Keratinocyte (primary cell): ENCODE measurements at places on chromosomes 2 and 18. TPM values are rescaled to one million over a fixed set of nuclear protein-coding genes. Genes with fewer than 3 reads are reported as not detected.

DNA sequence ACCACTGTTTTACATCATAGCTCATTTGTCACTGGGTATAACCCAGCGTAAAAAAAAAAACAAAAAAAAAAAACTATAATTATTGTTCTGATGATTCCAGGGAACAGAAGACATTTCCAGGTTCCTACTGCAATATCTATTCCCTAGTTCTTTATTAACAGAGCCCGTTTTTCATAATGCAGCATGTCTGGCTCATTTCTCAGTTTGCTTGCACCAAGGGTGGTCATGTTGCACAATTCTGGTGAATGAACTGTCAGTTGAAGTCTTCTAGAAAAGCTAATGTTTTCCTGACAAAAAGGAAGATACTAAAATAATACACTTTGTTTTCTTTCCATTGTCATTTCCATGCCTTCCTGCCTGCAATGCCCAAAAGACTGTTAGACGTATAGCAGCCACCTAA, 180.1 kb downstream of the RDH14 start:
- H3K27me3 ChIP-seq, result no peaks in the 10 kb centered on the region
- no peak for DNase-seq
- H3K4me3 ChIP-seq, result no peak overlapping the region

GRCh38 chr2:216992056-216992675, 132.3 kb upstream of the TNP1 start:
- peaks cover 20% of the 10 kb centered on the region for H3K27me3 ChIP-seq
- H3K27ac ChIP-seq, result no peak overlapping the region
- DNase-seq, result no peak
- no peak overlapping the region for H3K4me3 ChIP-seq
- no peaks in the 10 kb centered on the region for H3K36me3 ChIP-seq

DNA sequence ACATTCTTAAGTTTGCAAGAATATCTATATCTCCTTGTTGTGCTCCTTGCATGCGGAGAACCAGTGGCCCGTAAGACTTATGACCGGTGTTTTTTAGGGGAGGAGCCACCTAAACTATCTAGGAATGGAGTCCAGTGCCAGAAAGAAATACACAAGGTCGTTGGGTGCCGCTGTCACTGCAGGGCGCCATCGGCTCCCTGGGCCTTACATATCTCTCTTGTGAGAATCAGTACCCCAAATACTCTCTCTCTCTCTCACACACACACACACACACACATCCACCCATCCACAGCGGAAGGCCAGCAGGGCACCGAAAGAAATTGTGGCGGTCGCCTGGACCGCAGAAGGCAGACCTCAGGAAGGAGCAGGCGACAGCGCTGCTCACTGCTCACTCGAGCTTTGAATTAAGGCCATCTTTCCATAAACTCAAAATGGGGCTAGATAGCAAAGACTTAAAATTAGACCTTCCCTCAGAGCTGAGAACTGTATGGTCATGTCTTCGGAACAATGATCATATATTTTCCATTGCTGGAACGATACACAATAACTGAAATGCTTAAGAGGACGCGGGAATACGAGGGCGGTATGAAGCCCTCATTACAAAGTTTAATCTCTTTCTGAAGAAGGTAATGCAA, 10.4 kb downstream of the NR4A2 start:
- H3K27ac ChIP-seq, result no peak overlapping the region
- H3K27me3 ChIP-seq, result peaks cover 42% of the 10 kb centered on the region
- H3K36me3 ChIP-seq, result no peaks in the 10 kb centered on the region
- peaks cover 9% of the 10 kb centered on the region for H3K4me1 ChIP-seq

GRCh38 chr2:68860111-68860510, 11.1 kb downstream of the BMP10 start:
- H3K36me3 ChIP-seq, result no peaks in the 10 kb centered on the region
- no peak overlapping the region for H3K27ac ChIP-seq
- no peaks in the 10 kb centered on the region for H3K27me3 ChIP-seq
- no peak overlapping the region for H3K4me3 ChIP-seq
- no peaks in the 10 kb centered on the region for H3K4me1 ChIP-seq

The SERPINB5 gene
- 473 to 1,046 TPM (median 833 TPM) in 3 replicates for polyA plus RNA-seq

- no peak overlapping the region for H3K27ac ChIP-seq
- no peak for DNase-seq
- H3K4me1 ChIP-seq, result peaks cover 10% of the 10 kb centered on the region
- H3K4me3 ChIP-seq, result no peak overlapping the region
Measured at GRCh38 chr2:182870227-182870626, 3.8 kb upstream of the FRZB start.

The GAREM1 gene
- polyA plus RNA-seq, result 2.8 to 3.8 TPM (median 3.6 TPM) in 3 replicates

The MC4R gene
- 0.03 TPM in 1 of 3 replicates, not detected in the others for polyA plus RNA-seq

DNA sequence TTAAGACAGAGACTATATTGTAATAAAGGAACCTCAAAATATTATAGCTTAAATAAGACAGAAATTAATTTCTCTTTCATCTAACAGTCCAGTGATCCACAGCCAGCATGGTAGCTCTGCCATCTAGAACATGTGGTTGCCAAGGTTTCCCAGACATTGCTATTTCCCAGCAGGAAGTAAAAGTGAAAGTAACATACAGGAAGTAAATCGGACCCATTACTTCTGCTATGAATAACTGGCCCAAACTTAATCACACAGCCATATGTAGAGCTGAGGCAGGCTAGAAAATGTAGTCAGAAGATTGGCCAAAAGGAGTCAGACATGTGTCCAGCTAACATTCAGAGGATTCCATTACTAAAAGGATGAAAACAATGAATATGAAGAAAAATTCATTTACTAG, 71.0 kb downstream of the NOL4 start:
- no peaks in the 10 kb centered on the region for H3K4me1 ChIP-seq
- H3K27me3 ChIP-seq, result peaks cover 1% of the 10 kb centered on the region
- no peak for DNase-seq
- H3K27ac ChIP-seq, result no peak overlapping the region

DNA sequence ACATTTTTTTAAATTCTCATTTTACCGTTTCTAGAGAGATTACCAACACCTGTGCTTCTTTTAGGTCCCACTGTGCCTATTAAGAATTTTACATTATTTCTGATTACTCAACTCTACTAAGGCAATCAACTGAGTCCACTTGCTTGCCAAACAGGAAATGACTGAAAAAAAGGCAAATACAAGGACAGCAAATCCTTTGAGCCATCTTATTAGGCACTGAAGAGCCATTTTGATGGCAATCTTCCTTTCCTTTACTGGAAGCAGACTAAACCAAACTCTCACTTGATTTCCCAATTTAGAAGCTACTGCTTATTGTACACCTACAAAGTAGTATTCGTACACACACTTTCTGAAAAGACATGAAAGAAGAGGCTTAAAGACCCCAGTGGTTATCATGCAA, 121.4 kb upstream of the COL3A1 start:
- H3K4me1 ChIP-seq, result no peaks in the 10 kb centered on the region
- no peak overlapping the region for H3K4me3 ChIP-seq
- no peak for DNase-seq
- H3K27ac ChIP-seq, result no peak overlapping the region
- no peaks in the 10 kb centered on the region for H3K36me3 ChIP-seq

The ATP5F1A gene
- 436 to 621 TPM (median 512 TPM) in 3 replicates for polyA plus RNA-seq

- H3K27ac ChIP-seq, result peak overlapping the region; percentile 93
- no peak for DNase-seq
- peak overlapping the region; percentile 75 for H3K4me3 ChIP-seq
- H3K4me1 ChIP-seq, result peaks cover 26% of the 10 kb centered on the region
- no peaks in the 10 kb centered on the region for H3K27me3 ChIP-seq
- no peaks in the 10 kb centered on the region for H3K36me3 ChIP-seq
Measured at GRCh38 chr18:9140381-9140780, 3.8 kb downstream of the ANKRD12 start.

GRCh38 chr18:55420665-55421307, 167.2 kb downstream of the TCF4 start:
- H3K36me3 ChIP-seq, result no peaks in the 10 kb centered on the region
- H3K27ac ChIP-seq, result peak overlapping the region; percentile 71
- H3K27me3 ChIP-seq, result no peaks in the 10 kb centered on the region
- peaks cover 18% of the 10 kb centered on the region for H3K4me1 ChIP-seq

The NYAP2 gene
- polyA plus RNA-seq, result not detected in 3 replicates

The DAPL1 gene
- 1.1 to 5.9 TPM (median 4.8 TPM) in 3 replicates for polyA plus RNA-seq

The POTEJ gene
- polyA plus RNA-seq, result not detected in 3 replicates

The DSG4 gene
- 0.18 to 0.50 TPM (median 0.19 TPM) in 3 replicates for polyA plus RNA-seq

GRCh38 chr2:97720746-97721145, 7.4 kb downstream of the ZAP70 start:
- no peaks in the 10 kb centered on the region for H3K36me3 ChIP-seq
- DNase-seq, result no peak
- H3K4me3 ChIP-seq, result no peak overlapping the region
- H3K4me1 ChIP-seq, result no peaks in the 10 kb centered on the region

- H3K27ac ChIP-seq, result no peak overlapping the region
- H3K27me3 ChIP-seq, result no peaks in the 10 kb centered on the region
- H3K4me1 ChIP-seq, result no peaks in the 10 kb centered on the region
- H3K4me3 ChIP-seq, result no peak overlapping the region
Measured at GRCh38 chr18:79692886-79693285, 13.3 kb downstream of the CTDP1 start.

DNA sequence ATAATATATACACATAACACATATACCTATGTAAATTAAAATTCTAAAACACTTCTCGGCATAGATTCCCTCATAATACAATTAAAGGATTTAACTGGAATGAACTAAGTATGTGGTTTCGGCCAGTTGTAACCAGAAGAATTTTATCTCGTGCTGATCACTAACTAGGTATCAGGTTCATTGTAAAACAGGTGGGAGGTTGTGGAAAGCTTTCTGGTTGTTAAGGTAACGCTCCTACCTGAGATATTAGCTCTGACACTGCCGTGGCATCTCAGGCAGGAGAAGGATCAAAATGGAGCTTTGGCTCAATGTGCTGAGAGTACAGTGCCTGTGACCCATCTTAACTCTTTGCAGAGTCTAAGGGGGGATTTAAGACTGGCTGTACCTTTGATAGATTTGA, 42.5 kb downstream of the SLC9A2 start:
- H3K27me3 ChIP-seq, result no peaks in the 10 kb centered on the region
- no peak for DNase-seq
- peaks cover 18% of the 10 kb centered on the region for H3K4me1 ChIP-seq
- H3K4me3 ChIP-seq, result no peak overlapping the region
- H3K36me3 ChIP-seq, result no peaks in the 10 kb centered on the region

- H3K4me3 ChIP-seq, result no peak overlapping the region
- H3K27me3 ChIP-seq, result no peaks in the 10 kb centered on the region
- peaks cover 10% of the 10 kb centered on the region for H3K4me1 ChIP-seq
- H3K27ac ChIP-seq, result no peak overlapping the region
- H3K36me3 ChIP-seq, result no peaks in the 10 kb centered on the region
Measured at GRCh38 chr2:214695789-214696188, 113.7 kb downstream of the BARD1 start.

DNA sequence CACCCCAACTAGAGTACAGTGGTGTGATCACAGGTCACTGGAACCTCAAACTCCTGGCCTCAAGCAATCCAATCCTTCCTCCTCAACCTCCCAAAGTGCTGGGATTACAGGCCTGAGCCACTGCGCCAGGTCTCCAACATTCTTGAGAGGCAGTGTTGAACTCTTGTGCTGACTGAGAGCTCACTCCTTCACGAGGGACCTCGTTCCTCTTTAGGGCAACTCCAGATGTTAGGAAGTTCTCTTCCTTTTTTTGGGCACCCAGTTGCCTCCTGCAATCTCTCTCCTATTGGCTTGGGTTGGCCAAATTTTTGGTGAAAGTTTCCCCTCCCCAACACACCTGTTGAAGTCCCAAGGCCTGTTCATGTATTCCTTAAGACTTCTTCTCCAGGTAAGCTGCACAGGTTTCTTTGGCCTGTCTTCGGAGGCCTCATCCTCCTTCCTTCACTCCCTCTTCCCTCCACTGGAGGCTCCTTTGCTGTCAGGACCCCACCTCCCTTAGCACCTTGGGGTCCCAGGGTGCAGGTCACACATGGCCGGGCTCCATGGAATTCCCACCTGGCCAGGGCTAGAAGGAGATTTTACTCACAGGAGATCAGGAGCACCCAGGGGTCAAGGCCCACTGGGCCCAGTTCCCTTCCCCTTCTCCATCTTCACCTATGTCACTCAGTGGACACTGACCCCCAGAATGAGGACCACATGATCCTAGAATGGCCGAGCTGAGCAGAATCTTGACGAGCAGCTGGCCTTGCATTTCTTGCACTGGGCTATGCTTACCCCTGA, 94.6 kb upstream of the SMAD2 start:
- H3K27me3 ChIP-seq, result peaks cover 7% of the 10 kb centered on the region
- peaks cover 18% of the 10 kb centered on the region for H3K4me1 ChIP-seq
- no peaks in the 10 kb centered on the region for H3K36me3 ChIP-seq

The COL6A3 gene
- polyA plus RNA-seq, result 0.01 TPM in 1 of 3 replicates, not detected in the others

- peak; percentile 11 for DNase-seq
- no peaks in the 10 kb centered on the region for H3K36me3 ChIP-seq
- no peaks in the 10 kb centered on the region for H3K27me3 ChIP-seq
- no peak overlapping the region for H3K27ac ChIP-seq
- peak overlapping the region; percentile 14 for H3K4me3 ChIP-seq
Measured at GRCh38 chr2:156892467-156893281, 364.8 kb upstream of the GALNT5 start.

The AQP12B gene
- polyA plus RNA-seq, result not detected in 3 replicates

The LBX2 gene
- polyA plus RNA-seq, result 0.09 to 0.11 TPM (median 0.10 TPM) in 3 replicates

- H3K4me3 ChIP-seq, result no peak overlapping the region
- no peaks in the 10 kb centered on the region for H3K4me1 ChIP-seq
- H3K27ac ChIP-seq, result no peak overlapping the region
- DNase-seq, result no peak
- H3K36me3 ChIP-seq, result peaks cover 6% of the 10 kb centered on the region
- no peaks in the 10 kb centered on the region for H3K27me3 ChIP-seq
Measured at GRCh38 chr2:98520806-98521205, 76.1 kb downstream of the INPP4A start.

- no peak overlapping the region for H3K27ac ChIP-seq
- H3K36me3 ChIP-seq, result no peaks in the 10 kb centered on the region
- no peaks in the 10 kb centered on the region for H3K27me3 ChIP-seq
- no peak for DNase-seq
- H3K4me3 ChIP-seq, result no peak overlapping the region
Measured at GRCh38 chr2:27191070-27191829, 20.6 kb upstream of the ATRAID start.

DNA sequence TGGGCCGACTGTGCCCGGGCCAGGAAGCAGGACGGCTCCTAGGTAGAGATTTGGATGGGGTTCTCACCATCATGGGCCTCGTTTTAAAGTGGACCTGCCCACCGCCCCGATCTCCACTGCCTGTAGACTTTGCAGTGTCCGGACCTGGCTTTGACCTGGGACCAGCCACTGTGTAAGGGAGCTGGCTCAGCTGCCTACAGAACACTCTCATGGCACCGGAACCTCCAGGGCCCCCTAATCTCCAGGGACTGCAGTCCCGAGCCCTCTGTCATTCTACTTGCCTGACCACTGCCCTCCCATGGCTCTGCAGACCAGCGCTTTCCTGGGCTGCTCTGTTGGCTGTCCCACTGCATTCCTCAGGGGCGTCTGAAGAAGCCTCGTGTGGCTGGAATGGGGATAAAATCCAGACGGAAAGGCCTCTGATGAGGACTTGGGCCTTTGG, 120.8 kb downstream of the GLI2 start:
- no peaks in the 10 kb centered on the region for H3K4me1 ChIP-seq
- no peak overlapping the region for H3K4me3 ChIP-seq
- DNase-seq, result no peak
- no peaks in the 10 kb centered on the region for H3K36me3 ChIP-seq
- no peaks in the 10 kb centered on the region for H3K27me3 ChIP-seq
- no peak overlapping the region for H3K27ac ChIP-seq

The SERPINB10 gene
- 4.2 to 10.1 TPM (median 5.8 TPM) in 3 replicates for polyA plus RNA-seq

The LOXL3 gene
- polyA plus RNA-seq, result 0.21 to 0.57 TPM (median 0.26 TPM) in 3 replicates
